WERI-Rb-1 (cell line): ENCODE measurements at places on chromosomes 5 and 9.

DNA sequence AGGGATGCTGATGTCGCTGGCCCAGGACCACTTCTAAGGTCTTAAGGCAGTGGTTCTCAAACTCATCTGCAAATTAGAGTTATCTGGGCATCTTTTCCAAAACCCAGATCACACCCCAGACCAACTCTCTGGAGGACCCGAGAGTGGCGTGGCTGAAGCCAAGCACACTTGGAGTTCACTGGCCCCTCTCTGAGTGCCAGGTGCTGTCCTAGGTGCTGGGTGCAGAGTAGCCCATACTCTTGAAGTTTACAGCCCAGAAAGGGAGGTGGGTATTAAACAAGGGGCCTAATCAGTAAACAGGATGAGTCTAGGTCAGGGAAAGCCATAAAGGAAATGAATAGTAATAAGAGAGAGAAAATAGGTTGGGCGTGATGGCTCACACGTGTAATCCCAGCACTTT lies 17.6 kb downstream of the CAMK2A start:
- DNase-seq = no peak

- peak; percentile 6 for DNase-seq
Observed at GRCh38 chr5:1316588-1317340, 21.9 kb upstream of the TERT start.

GRCh38 chr5:143551820-143552251 lies 148.3 kb upstream of the NR3C1 start:
- no peak for DNase-seq

- DNase-seq = no peak
Observed at GRCh38 chr9:112002131-112002846, 105.7 kb downstream of the UGCG start.

GRCh38 chr9:10605388-10605787 lies 7.4 kb downstream of the PTPRD start:
- no peak for DNase-seq

DNA sequence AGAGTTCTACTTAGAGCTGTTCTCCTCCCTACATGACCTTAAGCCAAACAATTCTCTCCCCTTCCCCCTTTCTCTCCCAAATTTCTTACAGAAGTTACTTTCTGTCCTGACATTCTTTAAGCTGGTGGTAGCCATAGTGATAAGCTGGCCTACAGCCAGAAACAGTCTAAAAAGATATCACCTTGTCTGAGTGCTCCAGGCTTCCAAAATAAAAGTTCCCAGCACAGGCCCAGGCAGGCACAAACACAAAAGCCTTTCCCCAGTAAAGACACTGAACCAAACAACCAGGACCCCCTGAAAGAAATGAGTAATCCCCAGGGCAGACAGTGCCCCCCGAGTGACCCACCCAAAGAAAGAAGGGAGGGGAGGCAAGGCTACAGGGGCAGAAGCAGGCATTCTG lies 19.2 kb downstream of the SIL1 start:
- no peak for DNase-seq

DNA sequence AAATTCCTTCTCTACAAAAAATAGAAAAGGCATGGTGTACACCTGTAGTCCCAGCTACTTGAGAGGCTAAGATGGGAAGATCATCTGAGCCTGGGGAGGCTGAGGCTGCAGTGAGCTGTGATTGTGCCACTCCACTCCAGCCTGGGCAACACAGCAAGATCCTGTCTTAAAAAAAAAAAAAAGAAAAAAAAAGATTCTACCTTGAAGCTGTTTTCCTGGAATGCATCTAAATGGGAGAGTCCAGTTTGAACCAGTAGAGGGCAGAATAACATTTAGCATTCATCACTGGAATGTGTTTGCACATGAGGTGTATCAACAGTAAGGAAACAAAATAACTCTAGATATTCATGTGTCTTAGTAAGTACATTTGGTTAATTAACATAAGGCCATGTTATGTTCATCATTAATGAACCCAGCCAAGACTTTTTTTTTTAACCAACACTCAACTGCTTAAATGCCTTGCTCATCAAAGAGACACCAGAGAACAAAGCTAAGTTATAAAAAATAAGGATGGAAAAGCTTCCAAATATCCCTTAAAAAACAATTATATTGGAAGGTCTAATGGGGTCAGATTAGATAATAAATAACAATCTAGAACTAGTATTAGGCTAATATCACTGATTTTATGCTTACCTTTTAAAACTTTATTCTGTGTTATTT lies 16.1 kb downstream of the IFNE start:
- no peak for DNase-seq

DNA sequence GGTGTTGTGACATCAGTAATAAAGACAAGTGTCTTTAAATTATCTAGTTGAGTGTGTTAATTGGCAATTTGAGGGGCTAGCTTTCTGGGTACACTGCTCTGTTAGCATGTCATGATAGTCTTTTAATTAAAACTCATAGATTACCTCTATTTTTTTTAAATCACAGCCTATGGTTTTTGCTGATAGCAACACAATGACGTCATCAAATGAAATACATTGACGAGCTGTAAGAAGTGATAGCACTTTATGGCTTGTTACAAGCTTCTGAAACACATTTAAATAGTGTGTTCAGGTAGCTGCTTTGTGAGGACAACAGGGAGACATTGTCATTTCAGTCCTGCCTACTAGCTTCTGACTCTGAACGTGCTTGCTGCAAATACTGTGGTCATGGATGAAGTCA lies 600.5 kb upstream of the EDIL3 start:
- no peak for DNase-seq

DNA sequence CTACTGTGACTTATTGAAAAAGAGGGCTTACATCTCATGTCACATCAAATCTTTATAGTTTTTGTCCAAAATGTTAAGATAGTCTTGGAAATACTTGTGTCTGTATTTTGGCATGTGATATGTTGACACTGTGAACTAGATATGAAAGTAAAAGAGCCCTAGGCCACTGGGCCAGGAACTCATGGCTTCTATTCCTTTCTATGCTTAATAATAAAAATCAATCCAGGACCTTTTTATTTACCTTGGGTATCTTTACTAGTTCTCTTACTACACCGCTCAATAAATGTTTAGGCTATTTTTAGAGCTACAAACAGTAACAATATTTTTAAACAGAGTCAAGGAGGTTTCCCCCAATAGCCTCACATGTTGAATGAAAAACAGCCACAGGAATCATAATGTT lies 348.6 kb upstream of the SLC24A2 start:
- no peak for DNase-seq

DNA sequence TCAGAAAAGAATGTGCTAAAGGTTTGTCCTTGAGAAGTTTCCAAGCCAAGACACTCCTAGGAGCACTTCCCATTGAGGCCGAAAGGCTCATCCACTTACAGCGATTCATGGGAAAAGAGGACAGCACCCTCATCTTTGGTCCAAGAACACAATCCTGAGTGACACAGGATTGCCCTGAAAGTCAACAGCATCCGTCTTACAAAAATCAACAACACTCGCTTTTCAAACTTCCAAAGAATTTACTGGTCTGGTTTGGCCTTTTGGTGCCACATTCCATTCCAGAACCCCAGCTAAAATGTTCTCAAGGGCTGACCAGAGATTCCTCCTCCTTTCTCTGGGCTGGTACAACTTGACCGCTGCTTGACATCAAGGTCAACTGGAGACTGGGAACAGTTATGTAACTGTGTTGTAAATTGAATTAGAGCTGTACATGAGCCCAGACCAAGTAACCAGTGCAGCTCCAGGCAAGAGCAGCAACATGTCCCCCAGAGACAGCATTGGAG lies 415.8 kb upstream of the PIK3R1 start:
- DNase-seq = no peak

DNA sequence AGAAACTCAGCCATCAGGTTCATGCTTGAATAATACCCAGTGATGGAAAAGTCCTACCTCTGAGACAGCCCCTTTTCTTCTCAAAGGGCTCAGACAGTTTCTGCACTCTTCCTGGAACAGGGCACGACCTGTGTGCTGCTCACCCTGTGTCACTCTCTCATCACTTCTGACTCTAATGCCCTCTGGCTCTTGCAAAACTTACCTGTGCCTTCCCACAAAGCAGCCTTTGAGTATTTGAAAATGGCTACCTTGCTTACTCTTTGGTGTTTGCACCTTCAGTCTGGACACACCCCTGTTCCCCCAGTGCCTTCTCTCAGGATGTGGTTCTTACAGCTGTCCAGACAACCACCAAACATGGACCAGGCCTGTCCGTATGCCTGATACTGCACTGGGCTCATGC lies 171.4 kb downstream of the GRIA1 start:
- DNase-seq = no peak

GRCh38 chr9:89440548-89440947 lies 57.4 kb downstream of the SEMA4D start:
- no peak for DNase-seq

DNA sequence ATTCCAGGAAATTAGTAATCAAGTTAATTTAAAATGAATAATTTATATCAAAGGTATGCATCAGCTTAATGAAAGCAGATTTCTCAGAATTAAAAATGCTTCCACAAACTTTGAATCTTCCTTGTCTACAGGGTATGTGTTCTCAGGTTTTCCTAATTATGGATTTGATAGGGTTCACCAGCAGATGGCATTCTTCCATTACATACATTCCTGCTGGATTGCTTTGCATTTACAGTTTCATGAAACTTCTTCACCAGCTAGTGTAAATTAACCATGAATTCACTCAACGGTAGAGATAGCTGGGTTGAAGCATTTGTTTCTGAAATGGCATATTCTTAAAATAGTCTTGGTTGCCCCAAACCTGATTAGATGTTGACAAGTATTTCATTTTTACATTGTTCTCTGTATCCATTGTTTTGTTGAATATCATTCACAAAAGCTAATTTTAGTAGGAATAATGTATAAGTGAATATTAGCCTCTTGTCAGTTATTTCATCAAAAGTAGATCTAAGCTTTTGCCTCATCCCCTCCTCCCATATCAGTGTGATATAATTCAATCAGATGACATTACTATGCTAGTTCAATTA lies 68.7 kb upstream of the WDR41 start:
- DNase-seq = no peak

DNA sequence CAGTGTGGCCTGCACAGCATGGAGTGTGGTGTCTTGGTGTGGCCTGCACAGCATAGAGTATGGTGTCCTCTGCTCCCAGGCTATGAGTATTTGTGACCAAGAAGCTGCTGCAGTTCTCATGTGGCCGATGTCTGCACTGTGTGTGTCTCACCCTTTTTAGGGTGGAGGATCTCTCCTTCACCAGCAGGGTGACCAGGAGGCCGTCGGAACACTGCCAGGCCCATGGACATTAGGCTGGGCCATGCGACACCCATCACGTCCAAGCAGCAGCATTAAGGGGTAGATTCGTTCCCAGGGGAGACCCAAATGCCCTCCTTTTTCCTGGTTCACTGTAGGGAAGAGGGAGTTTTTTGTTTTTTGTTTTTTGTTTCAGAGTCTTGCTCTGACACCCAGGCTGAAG lies 115.3 kb upstream of the SPIN1 start:
- DNase-seq = no peak

GRCh38 chr9:131324736-131325679 lies 35.5 kb downstream of the PLPP7 start:
- DNase-seq = no peak

DNA sequence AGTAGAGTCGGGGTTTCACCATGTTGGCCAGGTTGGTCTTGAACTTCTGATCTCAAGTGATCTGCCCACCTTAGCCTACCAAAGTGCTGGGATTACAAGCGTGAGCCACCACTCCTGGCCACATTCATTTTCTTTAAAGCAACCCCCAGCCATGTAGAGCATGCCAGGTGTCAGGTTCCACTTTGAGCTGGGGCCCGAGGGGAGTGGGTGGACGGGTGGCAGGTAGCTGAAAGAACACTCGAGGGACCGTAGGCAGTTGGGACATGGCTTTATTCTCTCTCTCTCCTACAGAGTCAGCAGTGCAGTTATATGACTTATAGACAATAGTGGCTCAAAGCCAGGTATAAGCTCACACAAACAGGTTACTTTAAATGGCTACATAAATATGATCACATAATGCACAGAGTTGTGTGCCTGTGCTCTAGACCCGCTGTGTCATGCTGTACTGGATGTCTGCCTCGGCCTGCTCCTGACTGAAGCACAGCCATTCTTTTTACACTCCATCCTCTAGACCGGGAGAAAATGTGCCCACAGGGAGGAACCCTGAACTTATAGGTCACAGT lies 60.5 kb upstream of the FAM120A start:
- DNase-seq = no peak

GRCh38 chr5:68872088-68872839 lies 221.6 kb upstream of the SLC30A5 start:
- peak; percentile 88 for DNase-seq

GRCh38 chr5:59337240-59337639 lies 556.3 kb downstream of the PDE4D start:
- DNase-seq = no peak

DNA sequence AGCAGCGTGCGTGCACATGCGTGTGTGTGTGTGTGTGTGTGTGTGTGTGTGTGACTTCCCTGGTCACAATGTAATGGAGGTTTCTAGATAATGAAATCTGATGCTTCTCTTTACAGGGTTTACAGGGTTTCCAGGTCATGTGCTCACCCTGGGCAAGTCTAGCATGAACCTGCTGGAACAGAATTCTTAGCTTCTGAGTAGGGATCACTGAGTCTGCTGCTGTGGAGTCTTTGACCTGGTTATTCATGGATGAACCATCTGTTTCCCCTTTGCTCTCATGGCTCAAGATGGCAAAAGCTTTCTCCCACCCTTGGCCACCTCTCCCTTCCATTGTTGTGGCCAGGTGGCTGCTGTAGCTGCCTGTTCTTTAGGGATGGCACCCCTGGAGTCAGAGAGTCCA lies 111.6 kb upstream of the SHB start:
- DNase-seq = no peak

DNA sequence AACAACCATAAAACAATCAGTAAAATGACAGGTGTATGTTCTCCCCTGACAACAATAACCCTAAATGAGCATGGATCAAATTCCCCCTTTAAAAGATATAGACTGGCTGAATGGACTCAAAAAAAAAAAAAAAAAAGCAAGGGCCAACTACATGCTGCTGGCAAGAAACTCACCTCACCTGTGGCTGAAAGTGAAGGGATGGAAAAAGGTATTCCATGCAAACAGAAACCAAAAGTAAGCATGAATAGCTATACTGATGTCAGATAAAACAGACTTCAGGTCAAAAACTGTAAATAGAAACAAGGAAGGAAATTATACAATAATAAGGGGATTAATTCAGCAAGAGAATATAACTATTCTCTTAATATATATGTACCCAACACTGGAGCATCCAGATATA lies 54.2 kb upstream of the SSBP2 start:
- DNase-seq = no peak

DNA sequence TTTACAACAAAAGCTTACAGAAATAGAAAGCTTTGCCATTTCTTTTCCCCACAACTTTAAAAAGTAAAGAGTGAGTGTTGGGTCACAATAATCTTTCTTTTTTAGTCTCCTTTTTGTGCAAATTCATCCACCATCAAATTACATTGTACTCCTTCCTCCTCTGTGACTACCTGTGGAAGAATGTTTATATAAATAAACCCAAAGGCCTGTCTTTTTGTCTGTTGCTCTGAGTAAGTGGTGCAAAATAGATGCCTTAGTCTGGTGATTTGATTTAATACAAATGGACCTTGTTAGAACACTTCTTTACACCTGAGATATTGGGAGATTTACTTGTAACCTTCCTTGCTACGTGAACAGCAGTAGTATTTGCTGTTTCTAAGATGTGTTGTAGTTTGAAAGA lies 53.5 kb upstream of the TAF11L2 start:
- no peak for DNase-seq
